Kidney glomerular epithelial cell (primary cell): ENCODE measurements at places on chromosomes 13 and 19.

- no peak for DNase-seq
These were observed 107.8 kb downstream of the RXFP2 start for GRCh38 chr13:31846961-31847752.

- DNase-seq, result no peak
These were observed 204 bp upstream of the PDX1 start for GRCh38 chr13:27919659-27919933.

GRCh38 chr13:80235166-80235966, 105.6 kb downstream of the SPRY2 start:
- DNase-seq, result peak; percentile 53

GRCh38 chr19:30253581-30253996, 118.6 kb upstream of the ZNF536 start:
- peak; percentile 43 for DNase-seq

DNA sequence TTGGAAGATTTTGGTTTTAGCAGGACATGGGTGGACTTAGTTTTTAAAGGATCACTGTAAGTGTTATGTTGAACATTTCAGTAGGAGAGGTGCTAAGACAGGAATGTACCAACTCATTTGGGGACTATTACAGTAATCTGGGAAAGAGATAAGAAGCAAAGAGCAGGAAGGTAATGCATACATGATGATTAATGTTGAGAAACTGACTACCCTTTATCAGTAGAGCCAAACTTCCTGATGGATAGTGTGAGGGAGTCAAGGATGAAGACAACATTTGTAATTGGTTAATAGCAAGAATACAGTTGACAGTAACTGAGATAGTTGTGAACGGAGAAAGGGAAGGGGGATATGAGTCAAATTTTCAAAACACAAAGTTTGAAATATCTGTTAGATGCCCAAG, 421.9 kb upstream of the PRR20A start:
- no peak for DNase-seq

DNA sequence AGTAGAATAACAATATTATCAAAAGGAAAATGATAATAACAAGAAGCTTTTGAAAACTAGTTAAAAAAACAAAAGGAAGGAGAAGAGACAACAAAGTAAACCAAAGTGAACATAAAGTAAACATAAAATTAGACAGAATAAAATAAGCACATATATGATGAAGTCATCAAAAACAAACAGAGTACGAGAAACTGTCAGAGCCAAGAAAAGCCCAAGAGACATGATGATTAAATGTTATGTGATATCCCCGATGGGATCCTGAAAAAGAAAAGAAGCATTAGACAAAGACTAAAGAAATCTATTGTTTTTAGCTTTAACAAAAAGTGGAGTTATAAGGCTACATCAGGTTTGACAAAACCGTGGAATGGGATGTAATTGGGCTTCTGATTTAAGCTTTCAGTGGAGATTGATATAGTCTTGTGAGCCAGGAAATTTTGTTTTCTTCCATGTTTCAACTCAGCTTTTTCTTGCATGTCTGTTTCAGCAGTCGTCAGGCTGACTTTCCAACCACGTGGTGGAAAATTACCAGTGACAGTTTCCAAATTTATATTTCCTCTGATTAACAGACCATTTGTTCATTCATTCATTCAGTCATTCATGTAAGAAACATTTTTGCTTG, 64.9 kb downstream of the KL start:
- no peak for DNase-seq

- no peak for DNase-seq
These were observed 1297.0 kb upstream of the ATXN8OS start for GRCh38 chr13:68810660-68811059.

DNA sequence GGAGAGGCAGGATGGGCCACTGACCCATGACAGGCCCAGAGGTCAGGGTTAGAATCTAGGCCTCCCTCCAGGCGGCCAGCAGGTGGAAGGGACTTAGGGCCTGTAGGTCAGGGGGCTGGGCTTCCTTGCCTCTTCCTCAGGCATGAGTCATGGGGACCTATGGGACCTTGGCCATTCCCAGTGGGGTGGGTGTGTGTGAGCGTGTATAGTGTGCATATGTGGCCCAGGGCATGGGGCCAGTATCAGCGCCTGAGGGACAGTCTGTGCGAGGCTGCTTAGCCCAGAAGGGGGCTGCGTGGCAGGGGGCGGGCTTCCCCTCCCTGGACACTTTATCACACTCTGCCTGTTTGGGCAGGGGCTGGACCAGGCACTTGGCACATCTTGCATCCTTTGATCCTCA, 13.3 kb downstream of the KCTD15 start:
- no peak for DNase-seq

DNA sequence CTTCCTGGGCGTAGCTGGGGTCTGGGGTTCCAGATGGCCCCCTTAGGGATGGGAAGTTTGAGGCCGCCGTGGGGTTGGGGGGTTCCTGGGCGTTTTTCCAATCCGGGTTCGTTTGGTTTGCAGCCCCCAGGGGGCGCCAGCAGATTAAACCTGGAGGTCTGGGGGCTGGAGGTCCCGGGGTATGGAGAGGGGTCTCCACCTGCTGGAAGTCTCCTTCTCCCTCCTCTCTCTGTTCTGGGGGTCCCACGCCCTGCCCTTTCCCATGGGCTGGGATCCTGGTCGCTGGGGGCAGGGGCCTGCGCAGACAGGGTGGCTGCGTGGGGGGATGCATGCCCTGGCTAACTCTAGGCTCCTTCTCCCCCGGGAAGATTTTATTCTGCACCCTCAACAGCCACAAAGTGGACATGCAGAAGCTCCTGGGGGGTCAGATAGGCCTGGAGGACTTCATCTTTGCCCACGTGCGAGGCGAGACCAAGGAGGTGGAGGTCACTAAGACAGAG, 899 bp downstream of the GIPC3 start:
- no peak for DNase-seq

- DNase-seq, result peak; percentile 9
These were observed 2166.4 kb downstream of the PCDH9 start for GRCh38 chr13:65063753-65064152.

- DNase-seq, result no peak
These were observed 452.4 kb downstream of the KLF12 start for GRCh38 chr13:73681779-73682178.

DNA sequence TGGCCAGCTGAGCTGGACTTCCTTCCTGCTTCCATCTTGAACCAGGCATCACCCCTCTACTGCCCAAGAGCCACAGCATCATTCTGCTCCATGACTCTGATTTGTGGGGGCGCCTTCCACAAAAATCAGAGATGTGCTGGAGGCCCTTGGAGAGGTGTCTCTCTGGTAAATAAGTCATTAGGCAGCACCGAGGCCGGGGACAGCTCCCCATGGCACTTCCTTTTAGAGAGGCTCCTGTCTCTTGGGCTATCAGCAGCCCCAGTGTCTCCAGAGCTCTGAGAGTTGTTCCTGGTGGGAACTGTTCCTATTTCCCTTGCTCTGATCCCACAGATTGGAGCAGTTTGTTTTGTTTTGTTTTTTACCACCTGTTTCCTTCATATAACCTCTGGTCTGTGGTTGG, 19.9 kb downstream of the NWD1 start:
- DNase-seq, result no peak

DNA sequence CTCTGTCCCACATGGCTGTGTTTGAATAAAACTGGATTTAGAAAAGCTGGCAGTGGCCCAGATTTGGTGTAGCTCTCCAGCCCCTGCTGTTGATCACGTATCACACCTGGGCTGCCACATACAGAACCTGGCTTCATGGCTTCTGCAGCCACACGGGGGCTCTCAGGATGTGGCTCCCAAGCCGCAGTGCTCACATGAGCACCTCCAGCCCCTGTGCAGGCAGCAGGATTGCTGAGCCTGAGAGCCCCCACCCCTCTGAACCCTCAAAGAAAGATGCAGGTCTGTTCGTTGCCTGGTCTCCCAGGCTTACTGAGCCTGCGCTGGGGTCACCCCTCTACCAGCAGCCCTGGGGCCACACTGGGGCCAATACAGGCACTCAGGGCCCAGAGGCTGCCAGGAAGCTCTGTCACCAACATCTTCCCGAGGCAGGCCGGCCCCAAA, 2.7 kb downstream of the PLEKHF1 start:
- no peak for DNase-seq

DNA sequence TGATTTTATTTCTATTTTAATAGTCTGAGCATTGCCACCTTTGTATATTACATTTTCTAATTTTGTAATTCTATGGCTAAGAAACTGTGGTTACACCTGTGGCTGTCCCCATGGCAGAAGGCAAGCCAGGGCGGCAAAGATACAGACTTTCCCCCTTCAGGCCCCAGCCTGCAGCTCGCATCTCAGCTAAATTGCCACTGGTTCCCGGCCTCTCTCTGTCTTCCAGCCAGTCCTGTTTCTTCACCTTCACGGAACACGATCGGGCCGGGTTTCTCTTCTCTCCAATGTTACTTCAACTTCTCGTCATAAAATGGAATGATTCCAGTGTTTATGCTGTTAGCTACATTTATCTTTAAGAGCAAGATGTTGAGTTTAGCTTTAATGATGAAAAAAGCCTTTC, 124.5 kb upstream of the ZNF507 start:
- DNase-seq, result no peak

- no peak for DNase-seq
These were observed 8.4 kb downstream of the NAPA start for GRCh38 chr19:47506459-47506858.

GRCh38 chr13:48244159-48244558, 11.2 kb downstream of the ITM2B start:
- DNase-seq, result no peak

DNA sequence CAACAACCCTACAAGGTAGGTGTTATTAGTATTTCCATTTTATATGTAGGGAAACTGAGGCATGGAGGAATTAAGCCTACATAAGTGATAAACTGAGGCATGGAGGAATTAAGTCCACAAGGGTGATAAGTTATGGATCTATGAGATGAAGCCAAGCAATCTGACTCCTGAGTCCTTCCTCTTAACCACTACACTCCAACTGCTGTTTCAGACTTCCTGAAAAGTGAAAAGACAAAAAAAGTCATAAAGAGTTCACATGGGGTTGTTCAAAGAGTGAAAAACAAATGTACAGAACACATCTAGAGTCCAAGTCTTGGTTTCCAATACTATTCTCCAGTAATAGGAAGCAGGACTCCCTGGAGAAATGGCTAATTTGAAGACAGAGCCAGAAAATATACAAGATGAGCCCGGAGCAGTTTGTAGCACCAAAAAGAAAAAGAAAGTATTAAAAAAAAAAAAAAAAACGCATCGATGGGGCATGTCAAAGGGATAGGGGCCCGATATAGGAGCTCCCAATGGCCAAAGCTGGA, 12.1 kb downstream of the CRYL1 start:
- DNase-seq, result no peak

DNA sequence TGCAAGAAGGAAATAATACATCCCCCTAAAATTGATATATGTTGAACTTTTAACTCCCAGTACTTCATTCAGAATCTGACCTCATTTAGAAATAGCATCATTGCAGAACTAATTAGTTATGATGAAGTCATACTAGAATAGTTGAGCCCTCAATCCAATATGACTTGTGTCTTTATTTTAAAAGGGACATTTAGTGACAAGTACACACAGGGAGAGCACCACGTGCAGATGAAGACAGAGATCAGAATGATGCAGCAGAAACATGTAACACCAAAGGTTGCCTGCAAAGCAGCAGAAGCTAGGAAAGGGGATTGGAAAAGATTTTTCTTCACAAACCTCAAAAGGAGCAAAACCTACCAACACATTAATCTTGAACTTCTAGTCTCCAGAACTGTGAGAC, 2602.5 kb downstream of the PCDH9 start:
- DNase-seq, result no peak

DNA sequence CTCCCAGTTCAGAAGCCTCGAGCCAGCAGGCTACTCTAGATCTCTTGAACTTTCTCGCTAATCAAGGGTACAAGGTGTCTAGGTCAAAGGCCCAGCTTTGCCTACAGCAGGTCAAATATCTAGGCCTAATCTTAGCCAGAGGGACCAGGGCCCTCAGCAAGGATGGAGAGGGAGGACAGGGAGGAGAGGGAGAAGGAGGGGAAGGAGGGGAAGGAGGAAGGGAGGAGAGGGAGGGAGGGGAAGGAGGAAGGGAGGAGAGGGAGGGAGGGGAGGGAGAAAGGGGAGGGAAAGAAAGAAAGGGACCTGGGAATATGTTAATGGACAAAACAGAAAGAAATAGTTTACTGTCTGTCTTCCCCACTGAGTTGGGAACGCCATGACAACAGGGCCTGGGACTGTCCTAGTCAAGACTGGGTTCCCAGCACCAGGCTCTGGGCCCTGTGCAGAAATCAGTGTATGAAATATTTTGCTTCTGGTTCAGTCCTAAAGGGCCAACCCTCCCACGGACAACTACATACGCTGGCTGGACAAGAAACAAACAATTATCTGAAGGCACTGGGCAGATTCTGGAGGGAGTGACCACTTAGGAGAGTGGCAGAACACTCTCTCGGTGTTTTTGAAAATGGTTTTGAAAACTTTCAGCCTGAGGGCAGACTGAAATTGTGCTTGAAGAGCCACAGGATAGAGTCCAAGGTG, 4.6 kb downstream of the ECH1 start:
- DNase-seq, result no peak

DNA sequence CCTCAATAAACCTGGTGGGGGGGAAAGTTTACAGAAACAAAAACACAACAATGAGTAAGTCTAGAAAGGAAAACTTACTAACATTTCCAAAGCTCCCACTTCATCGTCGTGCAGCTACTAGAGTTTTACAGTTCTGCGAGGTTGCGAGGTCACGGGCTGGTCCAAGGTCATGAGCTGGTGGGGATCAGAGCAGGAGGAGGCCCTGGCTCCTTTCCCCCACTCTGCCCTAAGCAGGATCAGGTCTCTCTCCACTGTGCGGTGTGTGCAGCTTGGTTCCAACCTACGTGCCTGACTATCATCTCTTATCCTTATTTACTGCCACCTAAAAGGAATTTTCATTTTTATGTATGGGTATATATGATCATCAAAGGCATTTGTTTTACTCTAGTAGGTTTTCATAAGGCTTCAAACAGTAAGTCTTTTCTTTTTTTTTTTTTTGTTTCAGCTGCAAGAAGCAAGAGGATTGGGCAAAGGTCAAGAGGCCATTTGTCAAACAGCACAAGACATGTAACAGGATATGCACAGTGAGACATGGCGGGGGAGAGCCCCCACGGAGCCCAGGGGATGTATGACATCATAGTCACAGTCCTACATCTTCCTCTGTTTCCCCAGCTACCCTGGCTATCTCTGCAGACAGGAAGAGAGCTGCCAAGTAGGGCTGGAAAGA, 76.6 kb upstream of the POMP start:
- no peak for DNase-seq

DNA sequence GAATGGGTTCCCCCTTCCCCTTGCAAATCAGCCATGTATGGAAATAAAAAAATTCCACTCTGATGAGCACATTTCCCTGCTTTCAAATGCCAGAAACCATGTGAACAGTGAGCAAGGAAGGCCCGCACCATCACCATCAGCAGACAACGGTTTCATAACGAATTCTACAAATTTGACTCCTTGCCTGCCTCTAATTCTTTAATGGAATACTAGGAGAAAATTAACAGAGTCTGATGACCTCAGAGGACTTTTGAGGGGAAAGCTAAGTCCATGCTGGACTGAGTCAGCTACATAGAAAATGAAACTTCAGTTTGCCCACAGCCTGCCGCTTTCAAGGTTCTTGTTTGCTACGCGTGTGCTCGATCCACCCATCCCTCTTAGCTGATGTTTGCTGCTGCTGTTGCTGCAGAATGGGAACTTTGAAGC, 46.7 kb upstream of the KL start:
- peak; percentile 89 for DNase-seq
